Gastrocnemius medialis (tissue), 4 donors: ENCODE measurements at places on chromosomes 6 and 20. TPM values are rescaled to one million over a fixed set of nuclear protein-coding genes. Genes with fewer than 3 reads are reported as not detected.

- peak; percentile 27 for DNase-seq
Observed at GRCh38 chr6:40894962-40895799, 143.8 kb downstream of the UNC5CL start.

DNA sequence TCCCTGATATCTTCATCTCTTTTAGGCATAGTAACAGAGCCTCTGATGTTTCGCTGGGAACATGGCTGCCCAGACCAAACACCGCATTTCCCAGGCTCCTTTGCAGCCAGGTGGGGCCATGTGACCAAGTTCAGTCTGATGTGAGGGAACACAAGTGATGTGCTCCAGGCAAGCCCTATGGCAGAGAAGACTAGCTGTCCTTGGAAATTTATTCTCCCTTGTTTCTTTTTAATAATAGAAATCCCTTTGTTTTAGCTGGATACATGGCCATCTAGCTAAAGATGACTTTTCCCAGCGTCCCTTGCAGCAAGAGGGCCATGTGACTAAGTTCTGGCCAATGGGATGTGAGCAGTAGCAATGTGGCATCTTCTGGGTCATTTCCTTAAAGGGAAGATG, 30.8 kb downstream of the SLC2A10 start:
- no peak for DNase-seq

DNA sequence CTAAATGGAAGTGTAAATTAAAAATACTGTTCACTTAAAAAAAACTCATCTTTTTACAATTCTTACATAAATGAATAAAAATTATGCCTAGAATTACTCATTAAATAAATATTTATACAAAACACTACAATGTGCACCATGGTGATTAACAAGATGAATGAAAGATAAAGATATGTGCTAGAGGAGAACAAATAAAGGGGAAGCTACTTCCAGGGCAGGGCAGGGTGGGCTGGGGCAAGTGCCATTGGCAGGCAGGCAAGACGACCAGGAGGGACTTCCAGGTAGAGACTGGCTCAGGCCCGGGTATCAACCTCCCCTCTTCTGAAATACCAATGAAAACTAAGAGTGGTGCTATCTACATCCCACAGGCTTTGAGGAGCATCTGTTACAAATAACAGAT, 20.4 kb downstream of the PREP start:
- no peak for DNase-seq

- no peak for DNase-seq
Observed at GRCh38 chr6:119337252-119337651, 12.3 kb downstream of the MAN1A1 start.

GRCh38 chr20:57658447-57658832, 38.2 kb upstream of the ZBP1 start:
- peak; percentile 8 for DNase-seq

GRCh38 chr20:62303340-62304226, 786 bp downstream of the ADRM1 start:
- DNase-seq = no peak

DNA sequence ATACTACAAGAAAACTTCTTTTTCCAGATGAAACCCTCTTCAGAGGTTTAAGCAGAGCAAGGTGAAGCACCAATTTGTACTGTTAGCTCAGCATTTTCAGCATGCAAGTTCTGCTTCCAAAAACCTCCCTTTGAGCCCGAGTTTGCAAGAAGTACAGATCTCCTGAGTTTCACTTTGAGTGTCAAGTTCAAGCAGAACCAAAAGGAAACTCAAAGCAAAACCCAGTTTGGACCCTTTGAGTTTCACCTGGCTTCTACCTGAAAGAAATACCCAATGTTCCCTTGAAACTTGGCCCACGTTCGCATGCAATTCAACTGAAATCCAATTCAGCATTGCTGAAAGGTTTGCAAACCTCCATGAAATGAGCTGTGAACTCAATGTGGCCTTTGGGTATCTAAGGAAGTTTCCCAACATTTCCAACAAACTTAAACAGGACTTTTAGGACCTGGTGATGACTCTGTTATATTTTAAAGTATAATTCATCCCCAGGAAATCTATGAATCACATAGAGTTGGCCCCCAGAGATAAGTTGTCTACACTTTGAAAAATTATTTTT, 62.9 kb upstream of the HBS1L start:
- DNase-seq = no peak

GRCh38 chr6:41726876-41727275, 8.5 kb downstream of the TFEB start:
- DNase-seq = no peak

DNA sequence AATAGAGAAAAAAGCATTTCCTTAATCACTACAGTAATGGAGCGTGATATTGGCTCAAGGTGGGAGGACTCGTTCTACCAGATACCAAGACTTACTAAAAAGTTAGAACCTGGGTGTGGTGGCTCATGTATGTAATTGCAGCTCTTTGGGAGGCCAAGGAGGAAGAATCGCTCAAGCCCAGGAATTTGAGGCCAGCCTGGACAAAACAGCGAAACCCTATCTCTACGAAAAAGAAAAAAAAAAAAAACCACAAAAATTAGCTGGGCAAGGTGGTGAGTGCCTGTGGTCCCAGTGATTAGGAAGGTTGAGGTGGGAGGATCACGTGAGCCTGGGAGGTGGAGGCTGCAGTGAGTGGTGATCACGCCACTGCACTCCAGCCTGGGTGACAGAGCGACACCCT, 24.0 kb upstream of the ATRN start:
- no peak for DNase-seq

GRCh38 chr6:43781941-43782704, 12.1 kb downstream of the VEGFA start:
- DNase-seq = no peak

- DNase-seq = peak; percentile 58
Observed at GRCh38 chr20:25859649-25860530, 163.2 kb upstream of the ZNF337 start.

DNA sequence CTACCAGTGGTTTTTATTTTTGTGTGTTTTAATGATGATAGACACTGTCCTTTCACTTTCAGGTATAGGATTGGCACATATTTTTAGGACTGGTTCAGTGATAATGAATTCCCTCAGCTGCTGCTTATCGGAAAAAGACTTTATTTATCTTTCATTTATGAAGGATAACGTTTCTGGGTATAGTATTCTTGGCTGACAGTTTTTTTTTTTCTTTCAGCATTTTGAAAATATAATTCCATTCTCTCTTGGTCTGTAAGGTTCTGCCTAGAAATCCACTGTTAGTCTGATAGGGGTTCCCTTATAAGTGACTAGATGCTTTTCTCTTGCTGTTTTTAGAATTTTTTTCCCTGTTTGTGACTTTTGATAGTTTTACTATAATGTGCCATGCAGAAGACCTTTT, 313.1 kb downstream of the TENT5A start:
- no peak for DNase-seq

GRCh38 chr6:88490908-88491264, 324.7 kb upstream of the CNR1 start:
- no peak for DNase-seq

DNA sequence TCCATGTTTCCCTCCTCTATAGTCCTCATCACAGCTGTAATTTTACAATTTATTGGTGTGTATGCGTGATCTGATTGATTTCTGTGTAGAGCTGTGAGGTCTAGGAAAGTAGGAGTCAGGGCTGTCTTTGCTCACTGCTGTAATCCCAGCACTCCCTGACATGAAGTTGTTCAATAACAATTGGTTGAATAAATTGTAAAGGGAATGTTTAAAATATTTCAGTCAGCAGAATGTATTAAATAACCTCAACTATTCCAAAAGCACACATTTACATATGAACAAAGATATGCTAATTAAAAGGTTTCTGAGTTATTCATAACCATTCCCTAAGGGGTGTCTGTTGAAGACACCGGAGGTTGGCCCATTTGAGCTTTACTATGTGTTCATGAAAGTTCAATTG, 31.5 kb downstream of the NOX3 start:
- DNase-seq = no peak

DNA sequence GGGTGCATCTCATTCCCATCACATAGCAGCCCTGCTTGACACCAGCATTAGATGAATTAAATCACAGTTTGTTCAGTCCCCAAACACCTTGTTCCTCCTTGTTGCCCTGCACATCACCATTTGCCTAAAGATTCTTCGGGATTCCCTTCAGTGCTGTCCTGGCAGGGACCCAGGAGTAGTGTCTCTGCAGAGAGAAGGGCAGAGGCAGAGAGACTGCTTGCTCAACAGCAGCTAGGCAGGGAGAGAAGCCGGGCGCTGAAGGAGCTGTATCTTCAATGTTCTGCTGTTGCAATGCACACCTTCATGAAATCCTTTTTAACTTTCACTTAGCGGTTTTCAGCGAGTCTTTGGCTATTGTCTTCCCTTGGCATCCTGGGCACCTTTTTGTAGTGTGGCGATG, 362.9 kb downstream of the FARS2 start:
- DNase-seq = no peak

- DNase-seq = no peak
Observed at GRCh38 chr20:16392346-16392745, 180.9 kb downstream of the KIF16B start.

GRCh38 chr6:105814745-105815536, 271.2 kb upstream of the PRDM1 start:
- DNase-seq = no peak

GRCh38 chr20:49851231-49851705, 38.6 kb downstream of the SLC9A8 start:
- peak; percentile 64 for DNase-seq

GRCh38 chr6:140077827-140078560, 703.5 kb upstream of the CITED2 start:
- DNase-seq = no peak

- DNase-seq = no peak
Observed at GRCh38 chr20:29079769-29080690, 2177.4 kb upstream of the DEFB115 start.

DNA sequence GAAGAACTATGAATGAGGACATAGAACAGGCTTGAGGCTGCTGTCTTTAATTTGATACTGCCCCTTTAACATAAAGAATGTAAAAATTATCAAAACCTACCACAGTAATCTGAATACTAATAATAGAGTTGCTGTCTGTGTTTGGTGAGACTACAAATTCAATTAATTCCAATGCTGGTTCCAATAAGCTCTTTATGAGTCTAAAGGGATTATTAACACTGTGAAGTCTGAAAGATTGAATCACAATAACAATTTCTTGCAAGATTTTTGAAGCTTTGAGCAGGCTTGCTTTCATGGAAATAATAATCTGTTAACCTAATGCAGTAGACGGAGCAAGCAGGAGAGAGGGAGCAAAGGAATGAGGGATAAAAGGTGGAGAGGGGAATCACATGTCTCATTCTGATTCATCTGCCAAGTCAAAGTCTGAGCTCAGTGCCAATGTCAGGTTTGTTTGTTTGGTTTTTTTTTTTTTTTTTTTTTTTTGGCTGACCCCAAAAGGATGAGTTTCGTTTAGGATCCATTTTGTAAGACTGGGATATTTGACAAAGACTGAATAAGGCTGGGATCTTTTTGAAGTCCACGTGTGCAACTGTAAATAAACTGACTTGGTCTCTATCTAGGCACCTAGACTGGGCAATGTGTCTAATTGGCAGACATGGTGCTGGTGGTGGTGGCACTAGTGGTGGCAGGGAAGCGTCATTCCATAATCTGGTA, 211.6 kb downstream of the RNF144B start:
- DNase-seq = no peak

- DNase-seq = peak; percentile 27
Observed at GRCh38 chr20:56360133-56360907, 1.5 kb downstream of the FAM210B start.

- no peak for DNase-seq
Observed at GRCh38 chr6:151437401-151437800, 14.5 kb downstream of the RMND1 start.

- no peak for DNase-seq
Observed at GRCh38 chr6:37319156-37319555, 34.6 kb upstream of the RNF8 start.

GRCh38 chr6:26215585-26216358, 128.5 kb downstream of the HFE start:
- no peak for DNase-seq

DNA sequence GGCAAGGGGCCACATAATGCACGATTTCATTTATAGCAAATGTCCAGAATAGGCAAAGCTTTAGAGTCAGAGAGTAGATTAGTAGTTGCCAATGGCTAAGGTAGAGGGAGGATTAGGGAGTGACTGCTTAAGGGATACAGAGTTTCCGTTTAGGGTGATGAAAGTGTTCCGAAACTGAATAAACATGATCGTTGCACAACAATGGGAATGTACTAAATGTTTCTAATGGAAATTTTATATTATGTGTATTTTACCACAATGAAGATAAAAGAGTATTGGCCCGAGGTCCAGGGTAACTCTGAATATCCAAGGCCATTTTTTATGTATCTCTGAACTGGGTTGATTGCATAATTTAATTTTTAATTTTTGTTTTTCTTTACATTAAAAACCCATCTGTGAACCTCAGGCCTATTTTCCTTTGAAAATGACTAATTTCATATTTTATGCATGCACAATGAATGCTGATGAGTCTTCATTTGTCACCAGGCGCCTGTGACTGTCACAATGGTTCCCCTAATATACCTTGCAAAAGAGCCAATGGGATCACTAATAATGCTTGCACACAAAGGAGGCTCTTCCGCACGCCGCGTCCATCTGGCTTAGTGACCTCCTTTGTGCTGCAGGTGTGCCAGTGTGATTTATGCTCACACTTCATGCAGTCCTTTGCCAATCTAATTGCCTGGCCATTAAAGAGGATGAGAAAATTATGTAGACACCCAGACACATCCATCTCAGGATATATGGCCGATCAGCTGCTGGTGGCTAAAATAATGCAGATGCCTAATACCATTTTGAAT, 612.5 kb downstream of the CDH26 start:
- DNase-seq = no peak

DNA sequence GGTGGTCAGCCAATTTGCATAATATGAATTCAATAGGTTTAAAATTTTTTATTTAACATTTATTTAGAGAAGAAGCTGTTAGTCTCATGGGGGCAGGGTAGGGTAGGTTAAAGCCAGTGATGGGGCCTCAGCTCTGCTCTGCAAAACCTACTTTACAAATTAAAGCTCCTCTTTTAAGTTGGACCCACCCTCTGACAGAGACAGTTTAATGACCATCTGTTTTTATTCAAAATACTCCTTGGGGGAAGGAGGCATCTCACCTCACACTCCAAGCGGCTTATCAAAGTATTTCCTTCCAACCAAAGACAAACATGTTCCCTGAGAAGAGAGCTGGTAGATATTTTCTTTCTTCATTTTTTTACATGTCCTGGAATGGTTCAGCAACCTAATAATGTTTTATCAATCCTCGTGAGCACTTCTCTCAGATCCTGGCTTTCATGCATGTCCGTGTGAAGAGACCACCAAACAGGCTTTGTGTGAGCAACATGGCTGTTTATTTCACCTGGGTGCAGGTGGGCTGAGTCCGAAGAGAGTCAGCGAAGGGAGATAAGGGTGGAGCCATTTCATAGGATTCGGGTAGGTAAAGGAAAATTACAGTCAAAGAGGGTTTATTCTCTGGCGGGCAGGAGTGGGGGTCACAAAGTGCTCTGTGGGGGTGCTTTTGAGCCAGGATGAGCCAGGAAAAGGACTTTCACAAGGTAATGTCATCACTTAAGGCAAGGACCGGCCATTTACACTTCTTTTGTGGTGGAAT, 184.7 kb downstream of the GJA1 start:
- no peak for DNase-seq

GRCh38 chr6:44428682-44429081, 41.2 kb downstream of the CDC5L start:
- no peak for DNase-seq

The SLC22A2 gene
- not detected for total RNA-seq

The PFDN4 gene
- total RNA-seq = 90.2 TPM

The PRSS35 gene
- 0.36 TPM for total RNA-seq

The TSHZ2 gene
- 3.0 TPM for total RNA-seq

The ZNF391 gene
- total RNA-seq = 0.25 TPM

The SIM1 gene
- total RNA-seq = 1.8 TPM

The EPHA7 gene
- total RNA-seq = 0.88 TPM

The MATN4 gene
- not detected for total RNA-seq

The PPP1R16B gene
- 0.66 TPM for total RNA-seq

The GLP1R gene
- not detected for total RNA-seq
